ENCODE measurements at places on chromosomes 3 and 15.

DNA sequence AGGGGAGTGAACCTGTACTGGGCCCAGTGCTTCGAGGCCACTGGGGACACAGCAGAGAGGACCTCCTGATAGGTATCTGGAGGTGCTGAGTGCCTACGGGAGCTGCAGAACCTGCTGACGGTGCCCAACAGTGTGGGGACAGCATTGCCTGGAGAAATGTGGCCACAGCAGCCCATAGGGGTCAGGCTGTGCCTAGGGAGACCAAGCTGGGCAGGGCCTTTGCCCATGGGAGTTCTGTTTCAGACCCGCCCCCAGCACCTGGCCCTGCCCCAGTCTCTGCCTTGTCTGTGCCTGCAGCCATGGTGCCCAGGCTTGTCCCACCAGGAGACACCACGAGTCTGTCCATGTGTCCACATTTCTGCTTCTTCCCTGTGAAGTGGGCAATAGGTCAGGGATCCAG is 15.3 kb upstream of the RPL32 start:
- H3K27me3 ChIP-seq: peaks cover 36% of the 10 kb centered on the region
- H3K36me3 ChIP-seq: no peaks in the 10 kb centered on the region
- peaks cover 6% of the 10 kb centered on the region for H3K4me1 ChIP-seq
- no peak for DNase-seq
- H3K27ac ChIP-seq: no peak overlapping the region
- H3K4me3 ChIP-seq: no peak overlapping the region

GRCh38 chr15:90945091-90945490 is 9.6 kb upstream of the RCCD1 start:
- no peak for DNase-seq
- H3K27me3 ChIP-seq: no peaks in the 10 kb centered on the region
- H3K27ac ChIP-seq: no peak overlapping the region

DNA sequence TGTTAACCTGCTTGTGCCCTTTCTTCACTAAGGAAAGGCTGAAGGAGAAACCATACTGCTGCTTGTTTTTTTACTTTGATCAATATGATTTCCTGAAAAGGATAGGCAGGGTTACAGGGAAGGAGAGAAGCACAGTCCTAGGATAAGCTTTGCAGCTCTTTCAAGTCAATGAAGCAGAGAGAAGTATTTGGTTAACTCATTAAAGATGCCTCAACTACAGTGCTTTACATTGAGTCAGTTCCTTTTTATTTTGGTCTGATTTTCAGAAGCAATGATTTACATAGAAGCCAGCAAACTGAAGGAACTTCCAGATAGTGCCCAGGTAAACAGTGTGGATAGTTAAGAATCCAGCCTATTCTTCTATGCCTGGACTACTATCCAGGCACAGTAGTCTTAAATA is 64.8 kb downstream of the ARIH1 start:
- peaks cover 78% of the 10 kb centered on the region for H3K36me3 ChIP-seq
- H3K4me1 ChIP-seq: no peaks in the 10 kb centered on the region
- no peak overlapping the region for H3K27ac ChIP-seq
- peaks cover 9% of the 10 kb centered on the region for H3K27me3 ChIP-seq
- no peak overlapping the region for H3K4me3 ChIP-seq

DNA sequence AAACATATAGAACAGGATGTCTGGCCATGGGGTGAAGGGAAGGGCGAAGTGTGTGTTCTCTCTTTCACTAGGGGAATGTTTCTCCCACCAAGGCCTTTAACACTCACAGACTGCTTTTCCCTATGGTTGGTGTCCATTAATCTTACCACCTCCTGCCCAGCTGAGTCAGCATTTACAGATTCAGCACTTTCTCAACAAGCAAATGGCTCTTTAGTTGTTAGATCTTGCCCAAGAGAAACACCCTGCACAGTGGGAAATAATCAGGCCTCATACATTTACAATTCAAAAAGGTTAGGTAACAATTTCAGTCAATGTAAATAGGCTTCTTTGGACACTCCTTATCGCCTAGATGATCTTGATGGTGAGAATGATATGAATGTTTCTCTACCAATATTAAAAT is 418.2 kb downstream of the EPHA3 start:
- peak overlapping the region; percentile 23 for H3K27ac ChIP-seq
- H3K27me3 ChIP-seq: no peaks in the 10 kb centered on the region
- H3K4me3 ChIP-seq: no peak overlapping the region
- peaks cover 58% of the 10 kb centered on the region for H3K4me1 ChIP-seq
- DNase-seq: no peak

Measured in nephron progenitor cell (in vitro differentiated cells).